ENCODE measurements at places on chromosomes 5 and 9.

- DNase-seq: no peak
Observed at GRCh38 chr9:19720377-19720776, 68.5 kb downstream of the SLC24A2 start.

- no peak for DNase-seq
Observed at GRCh38 chr5:171845040-171845630, 59.5 kb downstream of the SMIM23 start.

DNA sequence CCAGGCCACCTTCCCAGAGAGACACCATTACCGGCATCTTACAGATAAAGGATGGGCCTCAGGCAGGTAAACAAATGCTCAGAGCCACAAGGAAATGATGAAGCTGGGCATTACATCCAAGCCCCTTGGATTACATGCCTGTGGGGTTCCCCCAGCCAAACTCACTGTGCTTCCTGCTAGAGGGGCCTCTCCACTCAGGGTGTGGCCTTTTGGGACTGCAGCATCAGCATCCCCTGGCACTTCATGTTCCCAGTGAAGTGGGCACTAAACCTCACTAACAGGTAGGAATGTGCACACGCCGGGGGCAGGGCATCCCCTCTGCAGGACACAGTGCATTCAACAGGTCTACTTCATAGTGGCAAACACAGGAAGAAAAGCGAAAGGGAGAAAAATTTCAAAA is 125.9 kb downstream of the ROR2 start:
- no peak for DNase-seq

DNA sequence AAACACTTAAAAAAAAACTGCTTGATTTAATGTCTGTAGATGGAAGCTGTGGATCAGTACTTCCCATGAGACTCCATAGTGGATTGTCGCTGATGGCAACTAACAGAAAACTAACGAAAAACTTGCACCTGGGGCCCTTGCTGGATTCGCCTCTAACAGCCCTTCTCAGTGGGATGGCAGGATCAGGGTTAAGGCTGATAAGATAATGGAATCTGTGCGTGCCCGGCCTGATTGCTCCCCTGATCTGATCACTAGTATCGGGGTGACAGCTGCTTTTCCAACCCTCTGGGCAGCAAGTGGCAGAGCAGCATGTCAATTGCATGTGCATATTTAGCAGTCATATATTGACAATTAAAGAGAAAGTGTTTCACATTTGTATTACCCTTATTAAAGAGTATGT is 185.8 kb upstream of the ELAVL2 start:
- DNase-seq: no peak

DNA sequence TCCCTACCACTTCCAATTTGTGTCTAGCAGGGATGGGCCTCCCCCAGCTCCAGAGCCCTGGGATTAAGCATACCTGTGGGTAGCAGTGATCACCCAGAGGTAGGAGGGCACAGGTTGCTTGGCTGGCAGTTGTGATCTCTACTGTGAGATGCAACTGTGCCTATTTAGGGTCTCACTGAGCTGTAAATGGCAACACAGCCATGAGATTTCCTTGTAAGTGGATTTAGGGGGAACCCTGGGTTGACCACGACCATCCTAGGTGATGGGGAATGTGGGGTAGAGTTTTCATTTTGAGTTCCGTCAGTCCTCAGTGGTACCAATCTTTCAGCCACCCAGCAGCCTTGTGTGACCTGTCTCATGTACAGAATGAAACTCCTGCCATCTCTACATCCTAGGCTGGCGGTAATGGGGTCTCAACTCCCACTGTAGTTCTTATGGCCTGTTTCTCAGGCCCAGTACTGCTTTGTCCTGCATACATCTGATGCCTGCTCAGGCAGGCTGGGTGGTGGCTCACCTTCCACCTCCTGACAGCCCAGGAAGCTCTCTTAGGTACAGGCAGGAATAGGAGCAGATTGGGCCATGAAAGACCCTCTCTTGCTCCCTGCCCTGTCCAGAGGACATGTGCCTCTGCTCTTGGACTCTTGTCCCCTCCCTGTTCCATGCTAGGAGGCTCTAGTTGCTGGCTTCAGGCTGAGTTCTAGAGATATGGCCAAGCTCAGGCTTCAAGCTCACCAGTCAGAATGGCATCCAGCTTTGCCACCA is 8.1 kb downstream of the HNRNPAB start:
- no peak for DNase-seq

- DNase-seq: no peak
Observed at GRCh38 chr5:156208271-156208670, 118.7 kb upstream of the SGCD start.
